ENCODE measurements at places on chromosomes 7 and 10.

DNA sequence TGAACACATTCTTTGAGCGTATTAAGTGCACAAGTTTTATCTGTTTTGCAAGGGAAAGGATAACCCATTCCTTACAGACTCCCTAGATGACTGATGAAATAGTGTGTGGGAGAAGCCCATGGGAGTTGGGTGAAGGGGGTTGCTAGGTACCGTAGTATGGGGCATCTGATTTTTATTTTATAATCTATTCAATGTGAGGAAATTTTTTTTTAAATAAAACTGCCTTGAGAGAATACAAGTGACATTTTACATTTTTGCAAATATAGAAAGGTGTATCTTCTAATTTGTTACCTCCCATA lies 1.4 kb downstream of the BTAF1 start:
- no peak for DNase-seq

DNA sequence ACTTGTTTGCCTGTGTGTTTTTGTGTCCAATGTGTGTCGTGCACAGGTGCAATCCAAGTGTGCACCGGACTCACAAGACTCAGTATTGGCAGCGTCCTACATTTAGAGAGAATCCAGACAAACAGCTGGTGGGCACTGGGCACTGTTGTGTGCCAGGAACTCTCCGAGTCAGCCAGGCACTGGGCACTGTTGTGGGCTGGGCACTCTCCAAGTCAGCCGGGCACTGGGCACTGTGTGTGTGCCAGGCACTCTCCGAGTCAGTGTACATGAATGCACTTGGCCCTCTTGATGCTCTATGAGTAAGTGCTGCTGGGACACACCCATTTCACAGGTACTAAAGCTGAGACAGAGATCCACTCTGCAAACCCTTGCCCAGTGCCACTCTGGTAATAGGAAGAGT lies 303.5 kb downstream of the PTPRN2 start:
- DNase-seq = no peak

DNA sequence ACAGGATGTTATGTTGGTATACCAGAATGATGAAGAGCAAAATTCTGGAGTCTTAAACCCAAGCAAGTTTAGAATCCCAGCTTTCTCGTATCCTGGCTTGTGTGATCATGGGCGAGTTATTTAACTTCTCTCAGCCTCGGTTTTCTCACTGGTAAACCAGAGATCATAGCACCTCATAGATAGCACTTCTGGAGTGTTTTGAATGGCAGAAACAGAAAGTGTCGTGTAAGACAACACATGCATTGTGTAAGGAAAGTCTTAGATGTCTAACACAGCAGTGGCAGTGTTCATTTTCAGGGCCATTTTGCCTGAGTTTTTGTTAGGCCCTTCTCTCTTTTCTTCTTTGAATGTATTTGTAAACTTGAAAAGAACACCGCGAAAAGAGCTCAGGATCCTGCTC lies 465.1 kb downstream of the AUTS2 start:
- DNase-seq = no peak

DNA sequence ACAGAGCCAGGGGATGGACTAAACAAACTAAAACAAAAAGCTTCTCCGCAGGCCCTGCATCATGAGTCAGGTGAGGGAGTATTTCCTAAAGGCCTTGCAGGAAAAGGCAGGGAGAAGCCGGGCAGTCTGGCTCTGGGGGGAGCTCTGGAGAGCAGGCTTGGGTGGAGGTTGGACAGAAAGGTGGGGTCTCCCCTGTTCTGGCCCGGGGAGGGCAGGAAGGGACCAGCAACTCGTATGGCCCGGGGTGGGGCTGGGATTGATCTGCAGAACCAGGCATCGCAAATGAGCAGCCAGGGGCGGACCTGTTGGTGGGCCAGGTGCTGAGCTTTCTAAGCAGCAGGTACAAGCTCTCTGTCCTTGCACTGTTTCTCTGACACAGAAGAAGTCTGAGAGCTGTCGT lies 235.2 kb downstream of the TCERG1L start:
- no peak for DNase-seq

DNA sequence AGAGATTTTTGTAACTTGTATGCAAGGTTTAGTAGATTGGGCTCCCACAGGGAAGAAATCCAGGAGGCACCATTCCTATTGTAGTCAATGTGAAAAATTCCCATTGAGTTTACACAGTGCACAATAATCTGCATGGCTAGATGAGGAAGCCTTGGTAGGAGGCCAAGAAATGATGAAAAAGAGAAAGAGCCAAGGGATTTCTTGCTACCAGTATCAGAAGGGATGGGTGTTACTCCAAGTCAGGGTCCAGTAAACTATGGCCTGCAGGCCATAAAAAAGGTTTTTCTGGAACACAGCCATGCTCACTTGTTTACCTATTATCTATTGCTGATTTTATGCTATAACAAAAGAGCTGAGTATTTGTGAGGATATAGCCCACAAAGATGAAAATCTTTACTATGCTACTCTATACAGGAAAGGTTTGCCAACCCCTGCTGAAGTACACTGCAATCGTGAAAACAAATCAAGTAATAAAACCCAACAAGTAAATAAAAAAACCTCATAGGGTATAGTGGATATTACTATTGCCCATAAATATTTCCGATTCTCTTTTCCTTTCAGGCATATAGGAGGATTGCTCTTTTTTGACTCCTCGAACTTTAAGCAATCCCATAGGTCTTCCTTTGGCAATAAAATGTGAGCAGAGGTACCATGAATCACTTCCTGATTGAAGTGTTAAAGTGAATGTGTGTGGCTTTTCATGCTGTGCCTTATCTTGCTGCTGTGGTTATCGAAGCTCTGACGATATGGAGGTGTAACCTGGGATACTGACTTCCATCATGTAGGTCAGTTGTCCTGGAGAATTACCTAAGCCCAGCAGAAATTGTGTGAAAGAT lies 256.3 kb upstream of the MAGI2 start:
- no peak for DNase-seq

- no peak for DNase-seq
Measured at GRCh38 chr7:41116817-41117216, 586.1 kb downstream of the INHBA start.
